ENCODE measurements at places on chromosomes 4 and X.

- no peak for DNase-seq
Measured at GRCh38 chrX:15942307-15942706, 87.7 kb upstream of the AP1S2 start.

DNA sequence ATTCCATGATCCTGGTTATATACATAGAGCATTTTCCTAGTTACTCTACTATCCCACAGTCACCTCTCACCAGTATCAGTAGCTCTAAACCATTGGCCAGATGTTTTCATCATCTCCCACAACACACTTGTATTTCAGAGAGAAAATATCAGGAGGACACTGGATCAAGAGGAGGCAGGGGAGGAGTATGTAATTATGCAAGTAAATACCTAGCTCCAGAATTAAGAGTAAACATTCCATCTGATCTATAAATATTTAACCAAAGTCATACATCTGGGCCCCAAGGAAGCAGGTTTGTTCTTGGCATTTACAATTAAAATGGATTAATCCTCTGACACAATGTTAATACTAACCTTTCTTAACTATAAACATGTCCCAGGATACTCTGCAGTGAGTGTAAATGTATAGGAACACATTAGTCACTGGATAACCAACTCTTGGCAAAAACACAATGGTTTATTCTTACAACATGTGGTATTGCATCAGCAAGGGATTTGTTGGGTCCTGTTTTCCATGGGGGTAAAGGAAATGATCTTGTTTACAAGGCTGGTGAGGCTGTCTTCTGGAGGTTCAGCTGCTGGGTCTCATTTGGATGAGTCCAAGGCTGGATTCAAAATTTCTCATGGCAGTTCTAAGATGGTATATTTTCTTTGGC lies 170.1 kb downstream of the ATG4A start:
- no peak for DNase-seq

GRCh38 chr4:173231916-173232315 lies 63.3 kb downstream of the GALNT7 start:
- no peak for DNase-seq

DNA sequence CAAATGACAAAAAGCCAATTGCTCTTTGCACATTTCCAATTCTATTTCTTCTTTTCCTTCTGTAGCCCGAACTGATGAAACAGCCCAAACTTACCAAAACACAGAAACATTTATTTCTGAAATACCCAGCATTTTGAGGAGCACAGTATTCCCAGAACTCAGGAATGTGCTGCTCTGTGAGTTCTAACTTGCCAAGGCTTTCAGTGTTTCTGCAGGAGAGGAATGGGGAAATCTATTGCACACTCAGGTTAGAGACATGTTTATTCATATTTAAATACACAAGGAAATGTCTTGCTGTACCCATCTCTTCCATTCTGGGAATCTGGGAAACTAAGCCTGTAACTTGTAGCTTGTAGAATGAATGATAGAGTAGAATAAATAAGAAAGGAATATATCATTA lies 10.7 kb downstream of the TMPRSS11D start:
- no peak for DNase-seq

DNA sequence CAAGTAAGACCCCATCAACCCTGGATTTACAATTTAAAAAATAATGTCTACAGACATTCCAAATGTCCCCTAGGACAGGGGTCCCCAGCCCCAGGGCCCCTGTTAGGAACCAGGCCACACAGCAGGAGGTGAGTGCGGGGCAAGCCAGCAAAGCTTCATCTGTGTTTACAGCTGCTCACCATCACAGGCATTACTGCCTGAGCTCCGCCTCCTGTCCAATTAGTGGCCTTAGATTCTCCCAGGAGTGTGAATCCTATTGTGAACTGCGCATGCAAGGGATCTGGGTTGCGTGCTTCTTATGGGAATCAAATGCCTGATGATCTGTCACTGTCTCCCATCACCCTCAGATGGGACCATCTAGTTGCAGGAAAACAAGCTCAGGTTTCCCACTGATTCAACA lies 146.1 kb downstream of the ATP10D start:
- DNase-seq = no peak

All from stimulated activated CD4-positive, alpha-beta T cell treated with anti-CD3 and anti-CD28 coated beads, Interleukin-1b, Interleukin-23, amount 100 ng/mL, for 1 hour (primary cell).